ENCODE measurements at places on chromosomes 1 and 21.
A peak's percentile ranks its signal among the peaks of the same experiment; 100 is the strongest.

DNA sequence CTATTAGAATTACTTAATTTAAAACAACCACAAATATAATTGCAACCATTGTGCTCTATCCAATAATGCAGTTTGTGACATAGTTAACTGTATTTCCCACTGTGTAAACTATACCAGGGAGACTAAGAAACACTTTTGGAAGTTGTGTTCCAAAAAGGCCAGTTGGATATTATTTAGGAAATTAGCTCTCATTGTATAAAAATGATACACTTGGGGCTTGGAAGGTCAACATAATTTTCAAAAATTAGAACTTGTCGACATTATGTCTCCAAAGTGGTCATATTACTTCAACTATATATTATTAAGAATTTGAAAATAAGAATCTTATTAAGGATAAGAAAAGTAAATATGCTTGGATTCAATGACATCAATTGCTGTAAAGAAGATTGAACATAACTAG is 876.6 kb downstream of the MRPL39 start:
- DNase-seq: no peak

DNA sequence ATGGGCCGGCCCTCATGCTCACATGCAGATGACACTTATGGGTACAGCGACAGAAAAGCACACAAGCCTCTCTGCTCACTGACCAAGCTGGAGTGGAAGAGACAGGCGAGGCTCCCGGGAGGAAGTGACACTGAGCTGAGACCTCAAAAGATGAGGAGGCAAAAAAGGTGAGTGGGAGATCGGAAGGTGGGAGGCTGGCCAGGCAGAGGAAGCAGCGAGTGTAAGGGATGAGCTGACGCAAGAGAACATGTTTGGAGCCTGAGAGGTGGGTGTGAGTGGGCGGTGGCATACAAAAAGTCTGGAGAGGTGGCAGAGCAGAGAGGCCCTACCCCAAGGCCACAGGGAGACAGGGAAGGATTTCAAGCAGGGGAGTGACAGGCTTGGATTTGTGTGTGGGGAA is 18.2 kb upstream of the CDCP2 start:
- DNase-seq: no peak

DNA sequence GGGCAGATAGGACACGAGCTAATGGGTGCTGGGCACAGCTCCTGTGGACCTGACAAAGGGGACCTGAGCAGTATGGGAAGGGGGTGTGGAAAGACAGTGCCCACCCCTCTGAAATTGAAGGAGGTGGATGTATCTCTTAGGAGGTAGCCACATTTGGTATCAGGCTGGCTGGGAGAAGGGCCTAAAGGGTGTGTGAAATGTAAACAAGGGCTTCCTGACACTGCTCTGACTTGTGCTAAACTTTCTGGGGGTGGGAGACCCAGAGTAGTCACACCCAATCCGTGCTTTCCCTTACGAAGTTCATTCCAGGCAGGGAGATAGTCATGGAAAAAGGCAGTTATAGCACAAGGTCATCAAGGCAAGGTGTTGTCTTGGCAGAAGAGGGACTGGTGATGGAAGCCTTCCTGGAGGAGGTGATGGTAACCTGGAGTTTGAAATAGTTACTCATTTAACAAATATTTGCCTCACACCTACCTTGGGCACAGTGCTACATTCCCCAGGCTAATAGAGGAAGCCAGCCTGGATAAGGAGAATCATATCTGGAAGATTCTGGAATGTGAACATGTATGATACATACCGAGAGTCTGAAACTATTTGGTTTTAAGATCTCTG is 5.3 kb upstream of the CCDC24 start:
- no peak for DNase-seq

- DNase-seq: peak; percentile 13
Measured at GRCh38 chr1:147541672-147542568, 619 bp downstream of the BCL9 start.

DNA sequence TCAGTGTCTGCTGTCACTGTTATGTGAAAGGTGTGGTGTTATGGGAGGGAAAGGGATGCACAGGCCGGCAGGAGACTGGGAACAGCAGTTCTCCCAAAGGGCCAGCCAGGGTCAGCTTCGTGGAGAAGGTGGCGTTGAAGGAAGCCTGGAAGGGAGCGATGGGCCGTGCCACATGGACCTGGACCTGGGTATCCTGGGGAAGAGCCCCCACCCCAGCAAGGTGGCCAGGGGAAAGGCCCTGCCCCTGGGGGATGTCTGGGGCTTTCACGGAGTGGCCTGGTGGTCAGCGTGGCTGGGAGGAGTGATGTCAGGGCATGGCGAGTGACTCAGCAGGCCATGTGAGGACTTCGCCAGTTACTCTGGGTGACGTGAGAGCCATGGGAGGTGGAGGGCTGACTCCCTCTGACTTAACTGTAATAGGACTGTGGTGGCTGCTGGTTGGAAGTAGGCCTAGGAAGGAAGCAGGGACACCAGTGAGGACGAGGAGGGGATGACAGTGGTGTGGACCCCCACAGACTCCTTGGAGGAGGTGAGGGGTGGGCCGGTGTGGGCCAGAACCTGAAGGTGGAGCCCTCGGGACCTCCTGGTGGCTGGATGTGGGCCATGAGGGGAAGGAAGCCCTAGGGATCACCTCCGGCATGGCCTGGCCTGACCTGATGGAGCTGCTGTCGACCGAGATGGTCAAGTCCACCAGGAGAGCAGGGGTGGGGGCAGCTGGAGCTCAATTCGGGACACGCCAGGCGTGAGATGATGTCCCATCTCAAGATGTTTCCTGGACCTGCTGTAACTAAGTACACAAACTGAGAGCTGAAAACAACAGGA is 54.5 kb downstream of the BACE2 start:
- DNase-seq: no peak

DNA sequence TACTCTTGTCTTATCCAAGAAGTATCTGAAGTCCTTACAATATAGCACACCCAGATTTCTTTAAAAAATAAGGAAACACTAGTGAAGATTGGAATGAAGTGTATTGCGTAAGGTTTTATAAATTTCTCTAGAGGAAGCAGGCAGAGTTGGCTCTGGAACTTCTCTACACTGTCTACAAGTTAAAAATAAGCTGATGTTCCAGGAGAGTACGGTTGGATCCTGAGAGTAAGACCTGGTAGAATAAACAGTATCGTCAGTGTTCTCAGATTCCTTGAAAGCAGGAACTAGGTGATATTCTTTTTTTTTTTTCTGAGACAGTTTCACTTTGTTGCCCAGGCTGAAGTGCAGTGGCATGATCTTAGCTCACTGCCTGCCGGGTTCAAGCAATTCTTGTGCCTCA is 107.9 kb downstream of the USP25 start:
- DNase-seq: no peak

GRCh38 chr21:32392299-32392879 is 423 bp downstream of the URB1 start:
- no peak for DNase-seq

DNA sequence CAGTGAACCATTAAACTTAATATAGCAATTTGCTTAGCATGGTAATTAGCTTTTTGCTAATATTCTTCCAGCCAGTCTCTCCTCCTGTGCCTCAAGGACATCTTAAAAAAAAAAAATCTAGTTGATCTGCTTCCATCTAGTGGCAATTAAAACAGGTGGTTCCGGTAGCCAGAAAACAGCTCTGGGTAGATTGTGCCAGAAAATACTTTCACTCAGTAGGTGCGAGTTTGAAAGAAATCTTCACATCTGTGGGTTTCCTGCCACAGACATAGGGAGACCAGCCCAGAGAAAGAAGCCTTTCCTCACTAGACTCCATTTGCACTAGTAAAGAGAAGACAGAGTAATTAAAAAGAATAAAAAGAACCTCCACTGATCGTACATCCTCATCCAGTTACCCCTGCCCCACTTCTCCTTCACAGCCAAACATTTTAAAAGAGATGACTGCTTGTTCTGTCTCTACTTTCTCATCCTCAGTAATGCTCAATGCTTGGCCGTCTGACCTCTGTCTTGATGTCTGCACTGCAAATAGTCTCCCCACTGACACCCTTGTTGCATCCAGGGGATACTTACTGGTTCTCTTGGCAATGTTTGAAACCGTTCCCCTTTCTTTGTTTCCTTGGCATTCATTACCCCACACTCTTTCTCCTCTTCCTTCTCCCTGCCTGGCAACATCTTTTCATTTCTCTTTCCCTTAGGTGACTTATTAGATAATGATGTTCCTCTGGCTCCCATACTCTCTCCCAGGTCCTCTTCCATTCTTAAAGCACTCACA is 16.9 kb downstream of the SELL start:
- no peak for DNase-seq

- DNase-seq: no peak
Measured at GRCh38 chr1:243244432-243244841, 10.6 kb downstream of the CEP170 start.

DNA sequence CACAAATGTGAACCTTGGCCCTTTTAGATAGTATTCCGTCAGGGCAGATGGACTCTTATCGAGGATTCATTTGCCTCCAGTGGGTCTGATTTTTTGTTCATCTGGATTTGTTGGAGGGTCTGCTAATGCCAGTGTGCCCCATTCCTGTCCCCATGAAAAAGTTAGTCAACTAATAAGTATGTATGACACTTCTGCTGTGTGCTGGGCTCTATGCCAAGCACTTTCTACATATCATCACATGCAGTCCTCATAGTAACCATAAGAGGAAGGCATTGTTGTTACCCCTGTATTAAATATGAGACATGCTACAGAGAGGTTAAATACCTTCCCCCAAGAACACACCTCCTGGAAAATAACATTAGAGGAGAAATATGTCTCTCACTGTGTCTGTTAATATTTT is 46.6 kb upstream of the MAB21L3 start:
- DNase-seq: no peak

GRCh38 chr1:112402682-112403643 is 6.9 kb downstream of the CTTNBP2NL start:
- no peak for DNase-seq

GRCh38 chr1:201066986-201067385 is 43.5 kb upstream of the KIF21B start:
- DNase-seq: no peak

DNA sequence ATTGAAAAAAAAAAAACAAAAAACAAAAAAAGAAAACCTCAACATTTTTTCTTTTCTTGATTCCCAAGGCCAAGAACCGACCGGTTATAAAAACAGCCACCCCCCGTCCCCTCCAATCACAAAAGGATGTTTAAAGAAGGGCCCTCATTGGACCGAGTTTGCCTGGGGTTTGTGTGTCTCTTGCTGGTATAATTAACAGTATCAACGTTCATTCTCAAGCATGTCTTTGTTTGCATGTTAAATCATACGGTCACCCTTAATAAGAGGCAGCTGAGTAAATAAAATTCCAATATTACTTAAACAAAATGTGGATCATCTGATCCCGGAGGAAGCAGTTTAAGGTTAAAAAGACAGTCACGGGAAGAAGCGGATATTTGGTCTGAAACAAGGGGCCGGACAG is 201.1 kb downstream of the PRDM2 start:
- DNase-seq: no peak

DNA sequence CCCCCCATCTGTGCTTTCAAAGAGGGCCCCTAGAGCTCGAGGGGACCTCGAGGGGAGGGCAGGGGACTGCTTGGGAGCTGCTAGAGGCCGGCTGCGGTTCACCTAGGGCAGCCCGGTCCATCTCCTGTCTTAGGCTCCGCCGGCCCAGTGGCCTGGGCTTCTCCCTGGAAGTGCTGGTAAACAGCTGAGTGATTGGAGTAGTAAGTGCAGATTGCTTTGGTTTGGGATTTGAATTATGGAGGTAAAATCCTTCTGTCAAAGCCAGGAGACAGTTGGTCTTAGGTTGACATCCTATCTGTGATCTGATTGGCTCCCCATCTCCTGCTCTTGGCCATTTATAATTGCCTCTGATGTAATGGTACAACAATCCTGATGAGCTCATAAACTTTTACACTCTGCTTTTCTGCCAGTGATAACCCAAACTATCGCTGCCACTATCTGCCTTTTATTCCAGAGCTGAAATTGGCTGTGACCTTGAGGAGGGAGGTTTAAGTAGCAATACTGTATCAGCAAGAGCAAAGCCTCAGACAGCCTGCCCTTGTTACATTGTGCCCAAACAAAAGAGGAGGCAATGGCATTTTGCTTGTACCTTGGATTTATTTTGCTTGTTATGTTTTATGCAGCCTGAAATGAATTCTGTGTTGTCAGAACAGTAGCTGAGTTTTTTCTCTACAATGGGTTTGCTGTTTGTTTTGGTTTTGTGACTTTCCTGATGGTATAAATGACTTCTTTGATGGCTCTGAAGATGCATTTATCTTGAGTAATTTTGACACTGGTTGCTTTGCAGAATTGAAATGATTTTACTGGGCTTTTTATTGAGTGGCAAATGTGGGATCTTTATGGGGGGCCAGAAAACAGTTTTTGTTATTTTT is 2.4 kb downstream of the ARID1A start:
- peak; percentile 86 for DNase-seq

GRCh38 chr1:211553549-211553948 is 25.4 kb downstream of the SLC30A1 start:
- DNase-seq: no peak

DNA sequence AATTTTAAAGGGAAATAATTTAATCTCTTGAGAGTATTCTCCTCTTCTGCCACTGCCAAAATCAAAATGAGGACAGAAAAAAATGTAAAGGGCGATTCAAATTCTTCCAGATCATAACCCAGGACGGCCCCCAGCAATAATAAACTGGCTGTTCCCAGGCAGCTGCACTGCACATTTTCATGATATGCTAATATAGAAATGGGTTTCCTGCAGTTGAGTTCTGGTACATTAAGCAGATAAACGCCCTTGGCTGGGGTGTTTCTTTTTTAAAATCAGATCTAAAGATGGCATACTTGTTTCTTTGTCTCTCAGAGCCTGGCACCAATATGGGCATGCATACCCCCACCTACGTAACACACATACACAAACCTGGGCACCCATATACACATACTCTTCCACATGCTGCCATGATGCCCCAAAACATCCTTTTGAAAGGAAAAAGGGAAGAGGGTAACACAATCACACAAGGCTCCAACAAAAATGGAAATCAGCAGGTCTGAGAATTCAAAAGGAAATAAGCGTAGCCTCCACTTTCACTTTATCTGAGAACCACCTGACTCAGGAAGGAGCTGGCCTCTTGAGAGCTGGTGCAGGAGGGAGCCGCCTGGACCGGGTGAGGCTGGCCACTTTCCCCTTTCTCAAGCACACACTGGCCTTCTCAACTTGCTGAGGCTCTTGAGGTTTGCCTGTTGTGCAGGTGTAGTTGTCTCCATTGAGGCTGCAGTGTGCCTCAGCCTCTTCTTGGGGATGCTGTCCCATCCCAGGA is 653.4 kb downstream of the KIF26B start:
- no peak for DNase-seq

- no peak for DNase-seq
Measured at GRCh38 chr21:45887120-45887611, 94.4 kb upstream of the COL6A1 start.

- DNase-seq: no peak
Measured at GRCh38 chr1:27509127-27510080, 19.4 kb upstream of the WASF2 start.

- DNase-seq: no peak
Measured at GRCh38 chr1:110053552-110054428, 16.7 kb downstream of the ALX3 start.

DNA sequence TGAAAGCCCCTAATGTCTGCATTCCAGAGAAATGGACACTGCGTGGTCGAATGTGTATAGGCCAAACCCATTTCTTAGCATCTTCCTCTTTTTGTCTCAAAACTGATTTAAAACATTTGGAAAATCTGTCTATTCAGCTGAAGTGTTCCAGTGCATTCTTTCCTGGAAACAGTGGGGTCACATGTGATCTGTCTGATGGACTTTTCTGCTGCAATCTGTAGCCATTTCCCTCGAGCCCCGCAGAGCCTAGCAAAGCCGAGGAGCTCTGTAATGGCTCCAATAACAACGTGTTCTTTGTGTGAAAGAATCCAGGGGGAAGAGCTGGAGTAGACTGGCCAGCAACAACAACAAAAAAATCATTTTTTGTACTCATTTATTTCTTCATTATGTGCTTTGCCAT is 329.3 kb downstream of the BARHL2 start:
- no peak for DNase-seq

- DNase-seq: no peak
Measured at GRCh38 chr1:110605446-110605845, 712 bp downstream of the KCNA2 start.
